Epithelial cell of esophagus (primary cell): ENCODE measurements at places on chromosomes 6 and 20.

DNA sequence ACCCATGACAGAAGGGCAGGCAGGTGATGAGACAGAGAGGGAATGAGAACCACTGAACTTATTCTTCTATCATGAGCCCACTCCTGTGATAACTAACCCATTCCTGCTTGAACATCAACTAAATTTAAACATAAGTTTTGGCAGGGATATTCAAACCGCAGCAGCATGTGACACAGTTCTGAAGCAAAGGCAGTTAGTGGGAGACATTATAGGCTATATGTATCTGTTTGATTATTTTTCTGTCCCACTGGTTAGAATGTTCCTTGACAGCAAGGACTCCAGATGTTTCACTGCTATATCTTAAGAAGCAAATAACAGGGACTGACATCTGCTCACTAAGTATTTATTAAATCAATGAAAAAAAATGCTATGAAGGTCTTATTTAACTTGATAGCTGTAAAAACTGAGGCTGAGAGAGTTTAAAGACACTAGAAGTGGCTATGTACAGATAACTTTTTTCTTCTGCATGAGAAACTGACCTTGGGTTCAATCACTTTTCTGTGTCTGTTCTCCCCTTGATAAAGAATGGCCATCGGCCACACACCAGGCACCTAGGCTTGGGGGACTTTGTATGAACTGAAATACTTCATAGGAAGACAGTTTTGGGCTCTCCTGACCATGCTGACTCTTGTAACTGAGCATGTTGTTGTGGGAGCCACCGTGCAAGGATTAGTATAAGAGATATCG, 90.9 kb downstream of the CEP162 start:
- DNase-seq: no peak

- DNase-seq: peak; percentile 13
Measured at GRCh38 chr6:36840432-36841403, 1.5 kb upstream of the CPNE5 start.

- peak; percentile 35 for DNase-seq
Measured at GRCh38 chr20:56328861-56329260, 29.9 kb upstream of the FAM210B start.

DNA sequence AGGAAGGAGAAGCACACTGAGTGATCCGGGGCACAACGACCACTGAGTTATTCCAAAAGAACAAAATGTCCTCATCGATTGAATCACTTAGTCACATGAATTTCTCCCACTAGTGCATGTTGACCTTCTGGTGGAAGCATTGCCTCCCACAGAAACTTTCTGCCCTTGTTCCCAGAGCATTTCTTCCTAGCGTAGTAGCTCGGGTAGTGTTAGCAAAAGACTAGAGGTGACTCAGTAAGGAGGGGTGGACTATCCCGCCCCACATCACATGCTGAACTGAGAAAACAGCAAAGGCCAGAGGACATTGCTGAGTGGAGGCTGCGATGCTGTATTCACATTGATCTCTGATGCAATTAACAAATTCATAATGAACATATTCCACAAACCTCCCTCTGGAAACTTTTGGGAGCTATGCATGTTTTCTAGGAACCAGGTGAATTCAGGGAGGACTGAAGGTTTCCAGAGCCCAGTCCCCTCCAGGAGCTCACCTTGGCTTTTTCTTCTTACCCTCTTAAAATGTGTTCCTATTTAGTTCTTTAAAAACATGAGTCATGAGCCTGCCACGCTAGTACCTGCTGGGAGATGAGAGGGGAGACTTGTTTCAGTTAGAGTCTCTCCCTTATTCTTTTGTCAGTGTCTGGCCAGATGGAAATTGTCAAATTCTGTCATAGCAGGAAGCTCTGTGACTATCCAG, 507.9 kb downstream of the CDH26 start:
- DNase-seq: no peak

- DNase-seq: no peak
Measured at GRCh38 chr6:44540881-44541280, 153.4 kb downstream of the CDC5L start.

- no peak for DNase-seq
Measured at GRCh38 chr20:41098703-41099250, 38.6 kb upstream of the PLCG1 start.
